Peyer's patch (tissue), 4 donors: ENCODE measurements at places on chromosomes 5 and 9.
A peak's percentile ranks its signal among the peaks of the same experiment; 100 is the strongest.

- no peak for DNase-seq
Measured at GRCh38 chr9:97640325-97640724, 6.7 kb downstream of the NCBP1 start.

DNA sequence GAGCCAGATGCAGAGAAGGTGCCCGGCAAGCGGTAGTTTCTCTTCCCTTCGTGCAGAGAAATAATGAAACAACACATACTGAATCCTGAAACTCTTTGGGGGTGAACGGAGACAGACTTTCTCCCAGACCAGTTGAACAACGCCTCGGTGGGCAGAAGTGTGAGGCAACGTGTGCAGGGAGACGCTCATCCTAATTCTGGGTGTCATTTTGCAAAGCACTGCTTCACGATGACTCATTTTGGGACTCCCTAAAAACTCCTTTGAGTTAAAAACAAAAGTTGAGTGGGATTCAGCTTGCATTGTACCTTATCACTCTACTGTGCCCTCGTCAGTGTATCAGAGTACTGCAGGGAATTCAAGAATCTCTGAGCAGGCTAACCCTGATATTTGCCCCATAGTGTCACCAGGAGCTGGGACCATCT is 3.5 kb upstream of the NEK6 start:
- peak; percentile 5 for DNase-seq

- no peak for DNase-seq
Measured at GRCh38 chr9:4558371-4558998, 68.2 kb downstream of the SLC1A1 start.

- no peak for DNase-seq
Measured at GRCh38 chr5:163498886-163499285, 6.5 kb upstream of the MAT2B start.

DNA sequence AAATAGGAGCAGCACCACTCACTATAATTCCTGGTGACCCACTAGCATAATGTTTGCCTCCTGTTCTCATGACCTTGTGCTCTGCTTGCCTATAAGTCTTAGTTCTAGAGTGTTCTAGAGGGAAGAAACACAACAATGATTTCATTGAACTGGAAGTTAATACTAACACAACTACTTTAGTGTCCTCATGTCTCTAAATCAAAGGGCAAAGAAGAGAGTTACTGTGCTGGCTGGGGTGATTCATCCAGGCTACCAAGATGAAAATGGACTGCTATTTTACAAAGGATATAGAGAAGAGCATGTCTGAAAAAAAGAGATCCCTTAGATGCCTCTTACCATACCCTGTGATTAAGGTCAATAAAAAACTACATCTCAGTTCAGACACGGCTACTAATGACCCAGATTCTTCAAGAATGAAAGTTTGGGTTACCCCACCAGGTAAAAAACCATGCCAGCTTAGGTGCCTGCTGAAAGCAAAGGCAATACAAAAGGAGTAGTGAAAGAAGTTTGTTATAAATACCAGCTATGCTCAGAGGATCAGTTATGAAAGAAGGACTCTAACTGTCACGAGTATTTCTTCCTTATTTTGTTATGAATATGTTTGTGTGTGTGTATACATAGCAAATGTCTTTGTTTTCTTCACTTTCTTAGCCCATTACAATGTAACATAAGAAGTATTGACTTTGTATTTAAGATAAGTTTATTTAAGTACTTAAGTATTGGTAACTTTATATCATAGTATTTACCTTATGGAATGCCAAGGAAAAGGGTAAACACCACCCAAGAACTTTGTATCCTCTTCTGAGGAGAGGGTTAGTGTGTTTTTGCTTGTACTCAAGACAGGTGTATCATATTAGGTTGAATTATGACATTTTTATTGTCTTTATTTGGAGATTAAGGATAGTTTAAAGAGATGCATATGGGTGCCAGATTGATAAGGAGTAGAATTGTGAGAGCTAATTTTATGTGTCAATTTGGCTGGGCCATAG is 314.1 kb upstream of the PTGER4 start:
- DNase-seq = no peak

GRCh38 chr9:109182940-109183798 is 16.1 kb upstream of the FRRS1L start:
- no peak for DNase-seq

DNA sequence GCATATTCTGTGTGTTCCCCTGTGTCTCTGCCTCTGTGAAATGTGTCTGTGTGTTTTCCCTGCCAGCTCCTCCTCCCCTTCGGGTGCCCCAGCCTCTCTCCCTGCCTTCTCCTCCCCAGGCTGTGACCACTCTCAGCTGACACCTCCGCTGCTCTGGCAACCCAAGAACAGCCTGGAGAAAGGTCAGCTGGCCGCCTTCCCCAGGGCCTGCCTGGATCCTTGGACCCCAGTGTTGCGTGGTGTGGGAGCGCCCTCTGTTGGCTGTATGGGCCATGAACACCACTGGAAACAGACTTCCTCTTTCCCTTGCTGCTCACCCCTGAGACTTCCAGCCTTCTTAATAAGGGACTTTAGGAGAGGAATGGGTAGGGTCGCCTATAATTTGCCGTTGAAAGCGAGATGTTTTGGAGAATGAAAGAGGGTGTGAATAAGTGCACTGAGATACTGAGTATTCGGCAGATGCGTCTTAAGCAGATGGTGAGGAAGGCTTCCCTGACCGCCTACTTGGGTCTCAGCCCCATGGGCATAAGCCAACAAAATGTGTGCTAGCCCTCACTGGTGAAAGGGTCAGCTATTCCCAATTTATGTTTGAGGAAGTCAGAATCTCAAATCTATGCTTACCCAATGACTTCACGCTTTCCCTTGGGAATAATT is 114.9 kb upstream of the TRIM32 start:
- peak; percentile 84 for DNase-seq

DNA sequence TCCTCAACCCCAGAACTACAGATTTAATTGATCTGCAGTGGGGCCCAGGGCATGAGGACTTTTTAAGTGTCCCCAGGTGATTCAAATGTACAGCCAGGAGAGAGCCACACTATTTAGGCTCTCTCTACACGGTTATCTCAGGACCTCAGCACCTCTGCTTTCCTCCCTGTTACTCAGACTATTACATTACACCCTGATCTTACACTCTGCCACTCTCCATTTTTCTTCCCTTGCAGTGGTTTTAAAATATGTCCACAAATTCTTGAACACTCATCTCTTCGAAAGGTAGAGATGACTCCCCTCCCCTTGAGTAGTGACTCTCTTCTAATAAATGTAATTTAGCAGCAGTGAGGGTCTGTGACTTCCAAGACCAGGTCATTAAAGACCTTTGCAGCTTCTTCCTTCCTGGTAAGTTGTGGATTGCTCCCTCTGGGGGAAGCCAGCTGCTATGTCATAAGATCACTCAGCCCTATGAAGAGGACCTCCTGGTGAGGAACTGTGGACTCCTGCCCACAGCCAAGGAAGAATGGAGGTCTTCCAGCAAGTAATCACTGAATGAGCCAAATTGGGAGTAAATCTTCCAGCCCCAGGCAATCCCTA is 87.5 kb upstream of the SSBP2 start:
- DNase-seq = peak; percentile 68

GRCh38 chr9:100577776-100578448 is at the start of gene CAVIN4:
Gene CAVIN4, plus strand, starts transcription at chr9:100578079. Its CDS starts 65 bp downstream, at chr9:100578144.
- no peak for DNase-seq

GRCh38 chr5:180823940-180824629 is 21.5 kb upstream of the MGAT1 start:
- no peak for DNase-seq

- DNase-seq = no peak
Measured at GRCh38 chr9:40926404-40927259, 201.8 kb downstream of the FOXD4L6 start.

- DNase-seq = no peak
Measured at GRCh38 chr9:118957585-118957984, 411.6 kb downstream of the BRINP1 start.

DNA sequence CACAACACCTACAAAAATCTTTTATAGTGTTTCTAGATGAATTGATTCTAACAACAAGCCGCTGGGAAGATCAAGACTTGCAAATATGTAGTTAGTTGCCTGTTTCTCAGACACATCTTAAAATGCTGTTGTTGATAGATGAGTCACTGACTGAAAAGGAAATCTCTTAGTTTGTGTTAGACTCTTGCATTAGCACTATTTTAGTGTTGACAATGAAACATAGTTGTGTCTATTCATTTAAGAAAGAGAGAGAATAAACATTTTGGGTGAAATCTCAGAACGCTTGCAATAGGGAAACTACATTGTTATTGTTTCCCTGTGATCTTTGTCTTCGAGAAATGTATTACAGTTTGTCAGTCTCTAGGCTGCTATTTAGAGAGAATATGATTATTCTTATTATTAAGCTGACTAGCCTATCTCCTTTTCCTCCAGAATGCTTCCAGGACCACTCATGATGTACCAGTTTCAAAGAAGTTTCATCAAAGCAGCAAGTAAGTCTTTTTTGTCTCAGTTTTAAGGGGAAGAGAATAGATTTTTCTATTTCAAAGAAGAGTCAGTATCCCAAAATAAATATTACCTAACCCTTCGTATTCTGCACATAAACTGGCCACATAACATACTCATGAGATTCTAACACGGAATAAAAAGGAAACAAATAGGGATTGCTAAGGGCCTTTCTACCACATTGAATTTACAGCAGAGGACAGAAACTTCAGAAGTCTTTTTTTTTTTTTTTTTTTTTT is 285.6 kb downstream of the ARHGAP26 start:
- no peak for DNase-seq

DNA sequence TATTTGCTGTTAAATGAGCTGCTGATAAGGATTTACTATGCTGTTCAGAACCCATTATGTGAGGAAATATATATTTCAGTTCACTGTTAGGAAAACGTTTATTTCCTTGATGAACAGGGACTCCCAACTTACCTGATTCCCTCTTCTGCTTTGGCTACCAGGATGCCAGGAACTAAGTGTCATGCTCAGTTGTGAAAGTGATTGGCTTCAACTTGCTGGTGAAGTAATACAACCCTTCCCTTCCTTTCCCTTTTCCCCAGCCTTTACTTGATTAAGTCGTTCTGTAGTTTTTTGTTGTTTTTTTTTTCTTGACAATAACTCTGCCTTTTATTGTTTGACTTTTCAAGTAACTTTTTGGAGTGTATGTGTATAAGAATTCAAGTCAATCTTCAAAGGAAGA is 309.3 kb downstream of the DOCK8 start:
- no peak for DNase-seq

- DNase-seq = no peak
Measured at GRCh38 chr5:173715607-173716006, 99.2 kb upstream of the BOD1 start.

DNA sequence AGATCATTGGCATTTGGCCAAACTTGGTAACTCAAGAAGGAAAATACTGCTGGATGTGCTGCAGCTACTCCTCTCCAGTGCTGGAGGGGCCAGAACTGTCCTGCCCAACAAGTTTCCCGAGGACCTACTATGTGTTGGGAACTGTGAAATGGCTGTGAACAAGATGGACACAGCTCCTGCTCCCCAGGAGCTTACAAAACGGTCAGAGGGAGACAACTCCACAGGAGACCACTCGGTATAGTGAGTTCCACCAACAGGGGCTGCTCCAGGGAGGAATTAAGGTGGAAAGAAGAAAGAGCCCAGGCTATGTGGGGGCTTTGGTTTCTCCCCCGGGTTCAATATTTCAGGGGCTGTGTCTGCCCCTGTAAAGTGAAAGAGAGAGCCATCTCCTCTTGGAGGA is 78.8 kb downstream of the GNA14 start:
- DNase-seq = no peak

DNA sequence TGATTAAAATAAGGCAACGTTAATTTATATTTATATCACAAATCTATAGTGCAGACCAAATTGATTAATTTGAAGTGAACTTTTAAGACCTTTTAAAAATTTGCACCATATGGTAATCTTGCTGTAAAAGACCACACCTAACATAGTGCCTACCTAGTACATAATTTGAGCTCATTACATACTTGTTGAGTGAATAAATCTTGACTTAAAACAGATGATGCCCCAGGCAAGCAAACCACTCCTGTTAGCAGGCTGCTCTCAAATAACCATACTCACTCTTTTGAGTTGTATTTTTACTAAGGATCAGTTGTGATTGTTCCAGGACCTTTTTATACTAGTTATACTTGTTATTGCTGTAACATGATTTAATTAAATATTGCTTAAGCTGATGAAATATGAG is 27.2 kb downstream of the CMYA5 start:
- no peak for DNase-seq

GRCh38 chr5:94777056-94777880 is 158.8 kb downstream of the SLF1 start:
- DNase-seq = no peak

DNA sequence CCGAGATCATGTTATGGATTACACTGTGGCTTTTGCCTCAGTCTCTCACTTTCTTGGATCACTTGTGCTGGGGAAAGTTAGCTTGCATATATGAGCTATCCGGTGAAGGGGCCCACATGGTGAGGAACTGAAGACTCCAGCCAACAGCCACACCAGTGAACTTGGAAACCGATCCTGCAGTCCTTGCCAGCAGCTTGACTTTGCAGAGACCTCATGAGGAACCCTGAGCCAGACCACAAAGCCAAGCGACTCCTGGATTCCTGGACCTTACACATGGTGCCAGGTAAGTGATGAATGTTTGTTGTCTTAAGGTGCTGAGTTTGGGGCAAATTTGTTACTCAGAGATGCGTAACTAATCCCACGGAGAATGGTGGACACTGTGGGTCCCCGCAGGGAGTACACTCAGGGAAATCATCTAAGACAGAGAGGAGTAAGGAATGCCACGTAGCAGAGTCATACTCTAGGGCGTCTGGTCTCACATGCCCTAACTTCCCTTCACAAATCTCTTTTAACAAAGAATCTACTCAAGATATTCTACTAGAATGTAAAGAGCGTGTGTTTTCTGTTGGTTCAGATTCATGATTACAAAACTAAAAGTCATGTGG is 76.5 kb upstream of the PJA2 start:
- no peak for DNase-seq

- DNase-seq = peak; percentile 12
Measured at GRCh38 chr9:134895908-134896833, 15.6 kb downstream of the FCN2 start.

DNA sequence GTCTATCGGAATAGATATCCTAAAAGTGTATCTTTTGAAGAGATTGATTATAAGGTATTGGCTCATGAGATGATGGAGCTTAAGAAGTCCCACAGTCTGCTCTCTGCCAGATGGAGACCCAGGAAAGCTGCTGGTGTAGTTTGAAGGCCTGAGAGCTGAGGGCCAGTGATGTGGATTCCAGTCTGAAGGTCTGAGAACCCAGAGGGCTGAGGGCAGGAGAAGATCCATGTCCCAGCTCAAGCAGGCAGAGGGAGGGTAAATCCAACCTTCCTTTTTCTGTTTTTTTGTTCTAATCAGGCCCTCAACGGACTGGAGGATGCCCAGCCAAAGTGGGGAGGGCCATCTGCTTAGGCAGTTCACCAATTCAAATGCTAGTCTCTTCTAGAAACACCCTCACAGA is 11.0 kb upstream of the ABL1 start:
- no peak for DNase-seq

- no peak for DNase-seq
Measured at GRCh38 chr9:38022995-38023394, 46.0 kb downstream of the SHB start.

DNA sequence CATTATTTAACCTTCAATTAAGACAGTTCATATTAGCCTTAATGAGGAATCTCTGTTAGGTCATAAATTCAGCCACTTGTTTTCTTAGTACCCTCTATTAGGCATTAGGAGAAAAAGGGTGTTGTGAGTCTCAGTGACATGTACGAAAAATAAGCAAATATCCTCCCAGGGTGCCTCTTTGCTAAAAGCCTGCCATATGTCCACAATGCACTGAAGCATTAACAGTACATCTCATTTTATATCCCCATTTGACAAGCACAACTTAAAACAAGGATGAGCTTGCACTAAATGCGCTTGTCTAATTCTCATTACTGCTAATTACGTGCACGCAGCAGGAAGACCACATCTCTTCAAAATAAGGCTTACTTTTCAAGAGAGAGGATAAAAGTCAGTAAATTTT is 48.4 kb upstream of the SRFBP1 start:
- no peak for DNase-seq

- no peak for DNase-seq
Measured at GRCh38 chr5:24068524-24068923, 561.1 kb downstream of the PRDM9 start.
